ENCODE measurements at places on chromosomes 2 and 18.

DNA sequence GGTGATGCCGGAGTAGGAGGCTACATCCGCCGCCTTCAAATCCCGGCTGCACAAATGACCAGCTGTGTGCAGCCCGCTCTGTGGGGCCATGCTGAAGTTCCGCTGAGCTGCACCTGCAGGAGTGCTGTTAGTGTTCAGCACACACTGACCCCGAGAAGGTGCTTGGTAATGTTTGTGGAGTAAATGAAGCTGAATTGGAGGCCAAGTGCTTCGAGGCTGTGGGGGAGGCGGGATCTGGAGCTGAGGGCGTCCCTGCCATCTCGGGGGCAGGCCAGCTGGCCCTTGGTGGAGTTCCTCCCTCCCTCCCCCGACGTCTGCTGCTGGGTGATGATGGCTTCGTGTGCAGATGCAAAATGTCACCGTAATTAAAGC, 23.2 kb downstream of the KCNF1 start:
- DNase-seq = no peak

DNA sequence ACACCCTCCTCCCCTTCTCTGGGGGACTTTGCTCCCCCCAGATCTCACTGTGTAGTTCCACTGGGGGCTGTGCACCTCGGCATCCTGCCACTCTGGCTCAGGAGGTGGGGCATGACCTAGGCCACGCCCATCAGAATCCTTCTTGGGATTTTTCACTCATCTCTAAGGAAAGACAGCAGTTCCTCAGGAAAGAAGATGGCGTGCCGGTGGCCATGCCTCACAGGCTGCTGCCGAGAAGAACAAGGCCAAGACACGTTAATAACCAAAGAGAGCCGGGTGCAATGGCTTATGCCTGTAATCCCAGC, 3.2 kb downstream of the NMUR1 start:
- DNase-seq = no peak

- no peak for DNase-seq
Observed at GRCh38 chr18:27803957-27804356, 373.0 kb downstream of the CDH2 start.

DNA sequence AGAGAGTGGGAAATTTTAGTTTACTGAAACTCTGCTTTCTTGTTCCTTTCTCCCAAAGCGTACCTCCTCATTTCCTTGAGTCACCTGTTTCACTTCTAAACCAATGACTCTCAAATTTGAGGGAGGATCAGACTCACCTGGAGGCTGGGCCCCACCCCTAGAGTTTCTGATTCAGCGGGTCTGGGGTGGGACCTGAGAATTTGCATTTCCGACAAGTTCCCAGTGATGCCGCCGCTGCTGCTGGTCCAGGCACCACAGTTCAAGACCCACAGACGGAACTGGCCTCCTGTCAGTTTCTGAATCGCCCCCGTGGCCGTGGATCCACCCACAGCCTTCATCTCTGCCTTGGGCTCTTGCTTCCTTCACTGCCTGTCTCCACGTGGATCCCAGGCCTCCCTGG, 44.9 kb upstream of the PELI1 start:
- DNase-seq = no peak

- peak; percentile 13 for DNase-seq
Observed at GRCh38 chr2:30072250-30072842, 74.5 kb upstream of the YPEL5 start.

DNA sequence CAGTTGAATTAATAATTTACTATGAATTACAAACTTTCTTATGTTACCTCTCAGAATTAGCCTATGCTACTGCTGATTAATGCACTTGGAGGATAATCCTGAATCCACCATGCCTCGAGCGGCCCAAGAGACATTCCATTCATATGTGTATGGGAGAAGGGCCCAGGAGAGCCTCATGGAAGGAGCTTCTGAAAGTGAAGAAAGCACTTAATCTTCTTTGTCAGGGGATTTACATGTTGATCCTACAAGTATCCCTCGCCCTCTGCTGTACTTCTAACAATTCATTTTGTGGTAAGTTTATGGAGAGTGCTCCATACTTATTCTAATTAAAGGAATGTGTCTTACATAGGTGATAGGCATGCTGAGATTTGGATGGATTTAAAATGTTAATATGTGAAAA, 1189.1 kb upstream of the NXPH2 start:
- DNase-seq = no peak

DNA sequence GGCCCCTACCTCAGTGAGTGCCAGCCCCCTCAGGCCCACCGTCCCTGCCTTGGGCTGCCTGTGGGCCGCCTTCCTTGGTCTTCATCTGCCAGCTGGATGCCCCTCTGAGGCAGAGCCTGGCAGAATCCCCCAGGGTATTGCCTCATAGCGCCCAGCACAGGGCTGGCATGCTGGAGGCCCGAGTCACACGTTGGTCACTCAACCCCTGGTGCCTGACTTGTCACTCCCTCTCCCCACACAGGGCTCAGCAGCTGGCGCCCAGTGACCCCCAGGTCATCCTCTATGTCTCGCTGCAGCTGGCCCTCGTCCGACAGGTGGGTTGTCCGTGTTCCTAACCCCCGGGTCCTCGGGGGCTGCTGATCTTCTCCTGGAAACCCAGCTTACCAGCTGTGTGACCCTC, 108.4 kb upstream of the MCFD2 start:
- DNase-seq = no peak

- DNase-seq = no peak
Observed at GRCh38 chr2:191155608-191156071, 4.8 kb upstream of the STAT4 start.
